ENCODE measurements at places on chromosomes 2 and 18.

GRCh38 chr2:99864561-99865553 lies 277.5 kb downstream of the AFF3 start:
- DNase-seq, result no peak

- DNase-seq, result no peak
Observed at GRCh38 chr18:10536280-10536679, 10.5 kb downstream of the NAPG start.

DNA sequence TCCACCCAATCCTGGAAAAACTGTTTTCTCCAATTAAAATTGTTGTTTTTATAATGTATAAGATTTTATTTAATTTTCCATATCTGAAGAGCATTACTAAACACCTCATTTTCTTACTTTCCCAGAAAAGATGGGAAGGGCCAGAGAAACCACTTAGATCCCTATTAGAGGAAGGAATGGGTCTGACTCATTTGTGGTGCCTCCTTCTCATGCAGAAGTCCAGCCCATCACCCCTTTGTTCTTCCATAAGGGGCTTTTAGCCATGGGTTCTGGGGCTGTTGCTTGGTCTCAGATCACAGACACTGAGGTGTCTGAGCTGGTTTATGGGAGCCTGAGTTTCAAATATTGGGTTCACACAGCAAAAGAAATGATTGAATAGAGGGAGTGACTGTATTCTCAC lies 152.2 kb downstream of the ESCO1 start:
- no peak for DNase-seq

GRCh38 chr2:173184031-173185004 lies 108.7 kb downstream of the MAP3K20 start:
- DNase-seq, result no peak

DNA sequence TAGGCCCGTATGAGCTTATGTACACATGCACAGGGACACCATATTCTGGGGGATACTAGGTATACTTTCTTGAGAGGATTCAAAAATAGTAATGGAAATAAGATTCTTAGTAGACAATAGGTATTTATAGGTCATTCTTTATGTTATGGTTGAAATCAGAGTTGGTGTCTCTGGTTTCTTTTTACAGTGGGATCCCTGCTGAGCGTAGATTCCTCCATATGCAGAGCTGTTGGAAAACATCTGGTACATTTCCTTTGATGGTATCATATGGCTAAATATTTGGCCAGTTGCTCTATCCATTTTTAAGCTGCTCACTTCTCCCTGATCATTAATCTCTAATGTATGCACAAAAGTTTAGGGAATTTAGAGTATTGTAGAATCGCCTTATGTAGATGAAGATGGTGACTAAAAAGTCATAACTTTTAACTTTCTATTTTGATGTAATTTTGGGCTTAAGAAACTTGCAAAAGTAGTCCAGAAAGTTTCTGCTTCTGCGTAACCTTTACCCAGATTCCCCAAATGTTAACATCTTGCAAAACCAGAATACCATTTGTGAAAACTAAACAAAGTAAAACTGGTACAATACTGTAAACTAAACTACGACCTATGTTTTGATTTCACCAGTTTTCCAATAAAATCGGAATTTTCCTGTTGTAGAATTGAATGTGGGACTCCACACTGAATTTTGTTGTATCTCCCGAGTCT lies 5.4 kb downstream of the ARHGAP28 start:
- no peak for DNase-seq

DNA sequence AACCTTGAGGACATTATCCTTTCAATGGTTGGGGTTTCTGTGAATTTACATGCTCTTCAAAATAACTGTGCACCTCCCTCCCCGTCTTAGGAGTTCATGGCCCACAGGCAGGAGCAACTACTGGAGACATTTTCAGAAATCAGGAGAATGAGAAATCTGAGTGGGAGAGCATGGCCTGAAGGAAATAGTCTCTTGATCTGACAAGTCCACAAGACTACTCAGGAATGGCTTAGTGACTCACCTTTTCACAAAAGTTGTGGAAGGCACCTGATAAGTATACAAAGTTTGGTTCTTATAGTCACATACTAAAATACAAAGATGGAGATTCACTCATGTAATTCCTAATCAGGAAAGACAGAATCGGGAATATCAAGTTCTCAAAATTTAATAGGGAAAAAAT lies 83.6 kb upstream of the NCKAP5 start:
- DNase-seq, result no peak

DNA sequence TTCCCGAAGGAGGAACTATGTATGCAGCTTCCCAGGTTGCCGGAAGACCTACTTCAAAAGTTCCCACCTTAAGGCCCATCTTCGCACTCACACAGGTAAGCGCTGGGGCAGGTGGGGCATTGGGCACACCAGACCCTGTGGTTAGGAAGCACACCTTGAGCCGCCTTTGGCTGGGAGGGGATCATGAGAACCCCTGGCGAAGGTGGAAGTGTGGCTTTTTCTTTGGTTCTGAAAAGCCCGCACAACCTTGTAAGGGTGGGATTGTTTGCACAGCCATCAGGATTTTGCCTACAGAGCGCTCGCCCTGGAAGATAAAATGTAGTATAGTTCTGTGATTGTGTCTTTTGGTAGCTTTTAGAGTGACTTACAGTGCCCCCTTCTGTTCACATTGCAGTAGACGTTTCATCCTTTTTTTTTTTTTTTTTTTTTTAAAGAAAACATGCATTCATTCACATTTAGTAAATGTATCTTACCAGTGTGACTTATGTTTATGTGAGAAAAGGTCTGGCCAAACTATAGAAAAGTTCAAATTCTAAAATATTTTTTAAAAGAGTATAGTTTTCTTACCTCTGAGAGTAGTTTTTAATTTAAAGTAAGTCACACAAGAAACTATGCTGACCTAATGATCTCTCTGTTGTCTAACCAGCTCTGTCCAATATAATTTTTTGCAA lies 5.3 kb downstream of the KLF11 start:
- DNase-seq, result no peak

- no peak for DNase-seq
Observed at GRCh38 chr2:20877960-20878359, 55.1 kb upstream of the LDAH start.

DNA sequence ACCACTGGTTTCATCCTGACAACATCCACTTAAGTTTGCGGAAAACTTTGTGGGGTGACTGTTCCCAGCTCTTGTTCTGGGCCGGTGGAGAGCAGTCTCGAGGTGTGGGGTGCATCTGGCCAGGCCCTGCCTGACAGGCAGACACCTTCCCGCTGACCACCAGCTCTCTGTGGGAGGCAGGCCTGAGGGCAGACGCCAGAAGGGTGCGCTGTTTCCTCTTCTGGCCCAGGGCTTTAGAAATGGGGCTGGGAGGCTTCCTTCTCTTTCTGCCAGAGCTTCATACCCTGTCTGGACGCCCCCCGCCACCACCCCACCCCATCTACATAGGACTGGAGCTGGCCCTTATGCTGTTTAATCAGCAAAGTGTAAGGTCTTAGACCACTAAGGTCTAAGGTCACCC lies 263.8 kb downstream of the LOXHD1 start:
- no peak for DNase-seq

GRCh38 chr2:3033315-3033714 lies 344.3 kb downstream of the EIPR1 start:
- no peak for DNase-seq

DNA sequence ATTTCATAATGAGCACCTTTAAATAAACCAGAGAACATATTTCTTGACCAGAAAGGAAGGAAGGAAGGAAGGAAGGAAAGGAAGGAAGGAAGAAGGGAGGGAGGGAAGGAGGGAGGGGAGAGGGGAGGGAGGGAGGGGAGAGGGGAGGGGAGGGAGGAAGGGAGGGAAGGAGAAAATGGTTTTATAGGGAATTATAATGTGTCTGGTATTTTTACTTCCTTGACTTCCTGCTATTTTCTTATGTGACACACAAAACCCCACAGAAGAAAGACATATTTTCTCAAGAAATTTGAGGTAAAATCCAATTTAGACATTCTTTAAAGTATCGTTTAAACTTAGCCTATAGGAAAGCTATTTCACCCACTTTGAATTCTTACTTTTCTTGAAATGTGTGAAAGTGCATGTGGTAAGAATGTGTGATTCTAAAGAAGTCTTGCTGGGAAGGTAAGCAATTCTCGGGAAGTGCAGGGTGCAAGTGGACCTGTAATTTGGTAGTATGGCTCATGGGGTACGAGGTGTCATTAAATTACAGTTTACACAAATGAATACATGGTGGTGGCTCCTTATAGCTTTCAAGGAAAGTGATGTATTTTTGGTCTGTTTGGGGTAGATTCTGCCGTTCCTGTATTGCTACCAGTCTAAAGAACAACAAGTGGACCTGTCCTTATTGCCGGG lies 18.0 kb downstream of the RNF125 start:
- DNase-seq, result no peak

GRCh38 chr2:210527286-210527685 lies 29.1 kb upstream of the CPS1 start:
- DNase-seq, result no peak

- DNase-seq, result no peak
Observed at GRCh38 chr2:10183146-10183675, 60.7 kb downstream of the RRM2 start.

GRCh38 chr2:237244976-237245646 lies 159.4 kb downstream of the COPS8 start:
- no peak for DNase-seq
